Suprapubic skin (tissue), 4 donors: ENCODE measurements at places on chromosomes 12 and 14.

GRCh38 chr14:89231426-89232113 lies 185.5 kb downstream of the FOXN3 start:
- DNase-seq, result no peak

- DNase-seq, result no peak
Observed at GRCh38 chr12:10672231-10672868, 1.5 kb downstream of the STYK1 start.

- no peak for DNase-seq
Observed at GRCh38 chr12:58369576-58369975, 428.2 kb downstream of the ATP23 start.

DNA sequence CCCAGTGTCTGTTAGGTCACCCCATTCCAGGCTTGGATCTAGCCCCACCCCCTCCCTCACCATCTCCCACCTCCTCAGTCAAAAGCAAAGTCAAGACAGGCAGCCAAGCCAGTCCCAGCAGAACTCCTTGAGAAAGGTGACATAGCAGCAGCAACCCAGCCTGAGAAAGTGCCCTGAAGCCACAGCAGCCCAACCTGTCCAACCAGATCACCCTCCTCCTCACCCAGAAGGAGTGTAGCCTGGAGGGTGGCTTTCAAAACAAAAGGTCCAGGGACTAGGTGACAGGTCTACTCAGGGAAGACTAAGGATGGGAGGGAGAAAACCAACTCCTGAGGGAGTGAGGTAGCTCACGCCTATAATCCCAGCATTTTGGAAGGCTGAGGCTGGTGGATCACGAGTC lies 5.2 kb downstream of the RAB15 start:
- DNase-seq, result no peak

GRCh38 chr14:67133595-67134441 lies 55.4 kb upstream of the GARIN2 start:
- no peak for DNase-seq
